Activated T-helper 1 cell treated with anti-CD3 and anti-CD28 coated beads, Interleukin-2, amount 50 U/mL, for 16 hours (primary cell): ENCODE measurements at places on chromosomes 5 and 9.

DNA sequence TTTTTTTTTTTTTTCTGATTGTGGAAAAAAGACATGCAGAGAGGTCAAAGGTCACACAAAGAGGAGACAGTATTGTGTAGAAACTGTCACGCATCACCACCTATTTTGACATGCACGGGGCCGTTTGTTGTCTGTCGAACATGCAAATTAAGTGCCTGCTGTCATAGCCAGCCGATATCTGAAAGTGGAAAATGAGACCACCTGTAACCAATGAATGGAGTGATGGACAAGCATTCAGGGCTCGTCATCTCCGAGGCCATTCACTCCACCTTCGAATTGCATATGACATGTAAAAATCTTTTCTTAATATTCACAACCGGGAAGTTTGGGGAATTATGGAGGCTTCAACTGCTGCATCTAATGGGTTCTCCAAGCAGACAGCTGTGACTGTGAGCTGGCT lies 512.2 kb upstream of the ADAMTS16 start:
- DNase-seq: no peak

DNA sequence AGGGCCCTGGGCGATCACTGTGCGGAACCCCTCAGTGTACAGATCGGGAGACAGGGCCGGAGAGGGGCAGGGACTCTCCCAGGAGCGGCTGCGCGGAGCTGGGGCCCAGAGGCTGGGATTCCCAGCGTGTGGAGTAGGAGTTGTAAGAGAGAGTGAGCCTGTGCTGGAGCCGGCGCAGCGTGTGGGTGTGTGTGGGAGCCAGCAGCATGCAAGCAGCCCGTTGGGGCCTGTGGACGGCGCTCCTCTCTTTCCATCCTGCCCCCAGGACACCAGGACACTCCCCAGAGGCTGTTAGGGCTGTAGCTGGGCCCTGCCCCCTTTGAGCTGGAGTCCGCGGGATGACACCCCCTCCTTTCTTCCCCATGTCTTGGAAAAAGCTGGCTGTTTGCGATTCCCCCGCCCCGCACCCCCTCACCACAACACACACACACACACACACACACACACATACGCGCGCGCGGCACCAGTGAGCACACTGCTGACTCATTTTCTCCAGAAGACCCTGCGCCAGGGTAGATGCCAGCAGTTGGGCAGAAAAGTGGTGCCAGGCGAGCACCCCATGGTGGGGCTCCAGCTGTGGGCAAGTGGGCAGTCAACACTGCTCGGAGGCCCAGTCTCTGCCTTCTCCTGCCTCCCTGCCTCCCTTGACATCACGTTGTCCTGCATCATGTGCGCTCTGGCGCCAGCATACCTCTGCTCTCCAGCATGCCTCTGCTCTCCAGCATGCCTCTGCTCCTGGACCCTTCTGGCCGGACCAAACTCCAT lies 1.5 kb downstream of the COL27A1 start:
- no peak for DNase-seq

- DNase-seq: no peak
Measured at GRCh38 chr5:55681301-55681700, 30.8 kb downstream of the SLC38A9 start.

GRCh38 chr9:27584931-27585330 lies 11.7 kb upstream of the C9orf72 start:
- DNase-seq: no peak

DNA sequence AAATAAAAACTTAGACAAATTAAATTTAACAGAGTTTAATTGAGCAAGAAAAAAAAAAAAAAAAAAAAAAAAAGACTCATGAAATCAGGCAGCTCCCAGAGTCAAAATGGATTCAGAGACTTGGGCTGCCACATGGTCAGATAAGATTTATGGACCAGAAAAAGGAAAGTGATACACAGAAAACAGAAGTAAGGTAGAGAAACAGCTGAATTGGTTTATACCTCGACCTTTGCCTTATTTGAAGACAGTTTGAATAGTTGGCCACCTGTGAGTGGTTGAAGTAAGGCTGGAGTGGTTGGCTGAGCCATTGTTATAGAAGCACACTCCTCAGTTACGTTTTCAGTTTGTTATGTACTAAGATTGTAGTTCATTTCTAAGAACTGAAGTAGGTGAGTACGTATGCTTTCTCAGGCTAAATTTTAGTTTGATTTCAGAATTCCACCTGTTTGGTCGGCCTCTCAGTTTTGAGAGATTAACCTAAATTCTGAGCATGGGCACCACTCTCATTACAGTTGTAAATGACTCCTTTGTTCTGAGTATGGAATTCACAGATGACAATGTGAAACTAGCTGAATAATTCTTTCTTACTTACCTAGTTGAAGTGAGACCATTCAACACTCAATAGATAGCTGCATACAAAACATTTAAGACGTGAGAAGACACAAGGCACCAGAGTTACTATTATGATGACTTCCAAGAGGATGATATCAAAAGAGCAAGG lies 149.0 kb downstream of the AOPEP start:
- DNase-seq: no peak

DNA sequence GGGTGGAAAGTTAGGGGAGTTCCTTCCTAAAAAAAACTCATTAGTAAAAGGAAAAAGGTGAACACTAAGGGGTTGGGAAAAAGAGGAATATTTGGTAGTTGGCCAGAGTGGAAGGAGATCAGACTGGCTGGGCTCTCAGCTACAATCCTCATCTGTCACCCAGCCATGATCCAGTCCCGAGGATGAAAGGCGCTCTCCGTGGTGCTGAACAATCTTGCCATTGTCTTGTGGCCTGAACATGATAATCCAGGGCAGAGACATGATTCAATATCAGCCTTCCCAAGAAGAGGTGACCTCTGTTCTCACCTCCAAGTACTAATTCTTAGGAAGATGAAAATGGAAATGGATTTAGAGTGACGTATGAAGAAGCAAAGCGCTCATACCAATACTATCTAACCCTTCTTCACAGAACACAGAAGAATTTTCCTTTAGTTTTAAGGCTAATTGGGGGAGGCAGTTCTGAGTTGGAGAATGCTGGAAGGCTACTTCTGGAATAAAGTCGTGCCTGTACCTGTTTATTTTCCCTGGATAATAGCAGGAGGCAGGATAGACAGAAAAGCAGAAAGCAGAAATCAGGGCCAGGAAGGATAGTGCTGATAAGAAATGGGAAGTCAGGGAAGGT lies 36.6 kb upstream of the MYORG start:
- DNase-seq: no peak

DNA sequence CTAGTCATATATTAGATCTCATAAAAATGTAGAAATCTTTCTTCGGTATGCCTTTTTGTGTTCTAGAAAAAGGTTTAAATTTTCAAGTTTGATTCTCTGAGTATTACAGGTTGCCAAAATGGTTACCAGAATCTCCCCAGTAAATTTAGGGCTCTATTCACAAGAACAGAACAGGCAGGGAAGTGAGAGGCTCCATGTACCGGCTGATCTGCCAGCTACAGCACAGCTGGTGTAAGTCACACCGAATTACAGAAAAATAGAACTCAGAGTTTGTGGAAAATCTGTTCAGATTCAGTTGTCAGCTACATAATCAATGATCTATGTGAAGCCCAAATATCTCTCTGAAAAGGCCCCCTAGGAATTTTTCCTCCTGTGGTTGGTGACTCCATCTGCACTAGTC lies 10.5 kb downstream of the FAM81B start:
- no peak for DNase-seq

DNA sequence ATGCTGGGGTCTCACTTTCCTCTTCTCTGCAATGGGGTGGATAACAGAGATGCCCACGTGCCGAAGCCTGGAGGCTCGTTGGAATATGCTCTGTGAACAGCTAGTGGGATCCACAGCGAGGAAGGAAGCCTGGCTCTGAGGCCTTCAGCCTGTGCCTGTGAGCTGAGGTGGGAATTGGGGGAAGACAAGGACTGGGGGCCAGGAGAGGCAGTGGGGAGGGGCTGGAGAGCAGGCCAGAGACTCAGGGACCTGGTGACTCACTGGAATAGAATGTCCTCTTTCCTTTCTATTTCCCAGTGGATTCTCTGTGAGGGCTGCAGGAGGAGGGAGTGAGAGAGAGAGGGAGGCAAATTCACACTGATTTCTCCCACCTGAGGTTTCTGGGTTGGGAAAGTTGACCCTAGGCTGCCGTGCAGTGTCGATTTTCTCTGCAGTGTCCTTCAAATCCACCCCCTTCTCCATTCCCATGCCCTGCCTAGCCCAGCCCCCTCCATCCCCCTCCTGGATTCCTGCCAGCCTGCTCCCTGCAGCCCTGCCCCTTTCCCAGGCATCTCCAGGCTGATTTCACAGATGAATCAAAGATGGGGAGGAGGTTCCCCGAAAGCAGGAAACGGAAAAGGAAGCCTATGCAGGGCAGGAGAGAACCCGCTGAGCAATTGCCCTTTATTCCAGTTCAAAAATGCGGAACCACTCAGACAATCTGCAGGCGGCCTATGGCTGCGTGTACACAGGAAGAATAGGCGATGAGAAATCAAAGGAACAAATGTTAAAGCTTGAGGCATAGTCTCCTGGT lies 1.4 kb upstream of the SPAAR start:
- no peak for DNase-seq

DNA sequence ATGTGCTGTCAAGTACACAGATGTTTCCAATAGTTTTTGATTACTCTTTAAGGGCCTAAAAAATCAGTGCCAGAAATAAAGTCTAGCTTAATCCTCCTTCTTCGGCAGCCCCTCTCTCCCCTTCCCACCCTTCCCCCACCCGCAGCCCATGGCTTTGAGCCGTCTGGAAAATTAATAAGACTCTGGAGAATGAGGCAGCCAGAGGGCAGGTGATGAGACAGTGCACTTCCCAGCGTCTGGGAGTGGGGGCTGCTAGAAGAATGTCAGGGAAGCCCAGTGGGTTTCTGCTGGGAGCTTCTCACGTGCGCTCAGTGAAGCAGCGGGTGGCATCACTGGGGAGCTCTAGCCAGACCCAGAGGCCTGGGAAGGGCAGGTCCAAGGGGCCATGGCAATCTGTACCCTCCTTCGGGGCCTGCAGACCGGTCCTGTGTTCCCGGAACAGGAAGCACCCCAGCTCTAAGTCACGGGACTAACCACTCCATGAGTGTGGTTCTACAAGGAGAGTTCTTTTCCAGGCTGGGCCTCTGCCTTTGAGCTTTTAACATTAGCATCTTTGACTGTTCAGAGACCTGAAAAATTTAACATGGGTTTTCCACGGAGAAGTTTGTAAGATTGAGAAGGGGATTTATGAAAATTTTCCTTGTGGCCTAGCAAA lies 164.8 kb upstream of the OTULINL start:
- DNase-seq: no peak

GRCh38 chr5:96110300-96110699 lies 148.6 kb upstream of the ELL2 start:
- DNase-seq: no peak

- DNase-seq: no peak
Measured at GRCh38 chr5:159471904-159472303, 141.6 kb upstream of the IL12B start.

DNA sequence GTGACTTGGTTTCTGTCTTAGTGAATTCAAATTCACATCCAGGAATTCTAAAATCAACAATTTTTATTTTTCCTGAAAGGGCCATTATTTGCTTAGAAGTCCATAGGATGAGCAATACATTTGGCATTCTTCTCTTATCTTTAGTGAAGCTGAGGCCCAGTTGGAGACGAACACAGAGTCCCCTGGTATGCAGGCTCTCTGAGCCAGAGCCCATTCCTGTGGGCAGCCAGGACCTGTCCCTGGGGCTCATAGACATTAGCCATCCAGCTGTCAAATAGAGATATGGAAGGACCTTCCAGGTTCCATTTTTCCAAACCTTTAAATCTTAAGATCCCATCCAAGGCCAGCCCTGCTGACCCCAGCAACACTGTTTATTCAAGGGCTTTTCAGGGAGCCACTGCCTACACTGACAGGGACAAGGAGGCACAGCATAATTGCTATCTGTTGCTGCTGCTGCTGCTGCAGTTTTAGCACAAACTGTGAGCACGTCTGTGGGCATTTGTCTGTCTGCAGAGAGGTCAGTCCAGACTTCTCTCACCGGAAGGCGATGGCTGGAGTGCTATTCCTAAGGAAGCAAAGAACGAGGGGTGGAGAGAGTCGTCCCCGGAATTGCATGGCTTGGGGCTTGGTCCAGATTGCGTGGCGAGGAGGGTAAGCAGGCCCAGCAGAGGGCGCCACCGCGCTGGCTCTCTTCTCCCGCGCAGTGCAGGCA lies 639.0 kb downstream of the CCDC171 start:
- no peak for DNase-seq

DNA sequence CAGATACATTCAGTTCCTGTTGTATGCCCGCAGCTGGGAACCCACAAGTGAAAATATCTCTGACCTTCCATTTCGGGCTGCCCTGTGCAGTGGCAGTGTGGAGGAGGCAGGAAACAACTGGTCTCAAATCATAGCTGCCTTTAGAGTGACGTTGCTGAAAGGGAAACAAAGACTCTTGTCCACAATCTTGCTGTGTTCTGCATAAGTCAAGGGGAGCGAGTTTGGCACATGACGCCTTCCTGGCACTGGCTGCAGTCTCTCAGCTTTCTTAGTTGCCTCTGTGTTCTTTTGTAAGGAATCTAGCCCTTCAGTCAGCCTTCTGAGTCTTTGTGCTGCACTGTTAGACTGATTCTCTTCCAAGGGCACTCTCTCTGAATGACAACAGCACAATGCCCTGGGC lies 24.0 kb downstream of the ADAMTS16 start:
- no peak for DNase-seq

DNA sequence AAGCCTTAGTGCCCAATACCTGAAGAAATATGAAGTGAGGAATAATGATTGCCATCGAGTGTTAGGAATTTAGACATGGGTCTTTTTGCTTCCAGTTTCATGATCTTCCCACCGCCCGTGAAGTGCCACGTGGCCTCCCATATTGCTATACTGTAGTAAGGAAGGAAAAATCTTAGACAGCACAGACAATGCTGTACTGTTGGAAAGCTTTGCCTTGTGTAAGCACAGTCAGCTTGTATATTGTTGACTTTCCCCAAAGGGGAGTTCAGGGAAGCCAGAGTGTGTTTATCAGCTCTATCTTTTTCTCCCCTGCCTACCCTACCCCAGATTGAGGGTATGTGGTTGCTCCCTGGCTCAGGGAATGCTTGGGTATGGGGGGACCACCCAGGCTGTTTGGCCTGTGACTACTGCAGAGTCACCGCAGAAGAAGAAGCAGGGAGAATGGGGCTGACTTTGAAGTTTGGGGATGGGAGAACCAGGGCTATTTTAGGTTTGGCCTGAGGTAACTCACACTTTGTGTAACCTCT lies 161.8 kb upstream of the MEF2C start:
- DNase-seq: no peak

- DNase-seq: no peak
Measured at GRCh38 chr9:23123048-23123632, 676.5 kb downstream of the DMRTA1 start.

- DNase-seq: no peak
Measured at GRCh38 chr9:134555094-134555650, 86.4 kb upstream of the COL5A1 start.
